ENCODE measurements at places on chromosomes 13 and 19. TPM values are rescaled to one million over a fixed set of nuclear protein-coding genes. Genes with fewer than 3 reads are reported as not detected.

The ARRDC5 gene
- polyA plus RNA-seq = not detected

The ACP7 gene
- polyA plus RNA-seq = not detected

The ZNF724 gene
- 0.58 TPM for polyA plus RNA-seq

The LONP1 gene
- 25.5 TPM for polyA plus RNA-seq

The SLC25A41 gene
- 0.38 TPM for polyA plus RNA-seq

The ANGPTL8 gene
- not detected for polyA plus RNA-seq

The NDUFA7 gene
- 63.7 TPM for polyA plus RNA-seq

The CIRBP gene
- 1,254 TPM for polyA plus RNA-seq

The SLITRK5 gene
- polyA plus RNA-seq = 0.22 TPM

The GNA15 gene
- 1.9 TPM for polyA plus RNA-seq

The PSPN gene
- 1.2 TPM for polyA plus RNA-seq

The PSG6 gene
- polyA plus RNA-seq = not detected

The GARIN5A gene
- polyA plus RNA-seq = 0.47 TPM

The GRIK5 gene
- polyA plus RNA-seq = 5.3 TPM

The CEACAM21 gene
- 11.4 TPM for polyA plus RNA-seq

The RNF225 gene
- not detected for polyA plus RNA-seq

The IQCN gene
- polyA plus RNA-seq = 2.5 TPM

The GPR180 gene
- polyA plus RNA-seq = 3.1 TPM

The KLK6 gene
- not detected for polyA plus RNA-seq

The KBTBD6 gene
- polyA plus RNA-seq = 3.7 TPM

The CYP2F1 gene
- polyA plus RNA-seq = not detected

The ATF5 gene
- 17.3 TPM for polyA plus RNA-seq

The TPRX1 gene
- polyA plus RNA-seq = not detected

The STXBP2 gene
- 25.0 TPM for polyA plus RNA-seq

The MYO1F gene
- polyA plus RNA-seq = 4.0 TPM

The MIA gene
- 1.9 TPM for polyA plus RNA-seq

The PSG4 gene
- polyA plus RNA-seq = not detected

The SIGLEC5 gene
- polyA plus RNA-seq = not detected

The AZU1 gene
- 0.11 TPM for polyA plus RNA-seq

The POU4F1 gene
- not detected for polyA plus RNA-seq

The SLC7A1 gene
- 7.8 TPM for polyA plus RNA-seq

The MCEMP1 gene
- polyA plus RNA-seq = 0.06 TPM

The ATP12A gene
- not detected for polyA plus RNA-seq

The CACNA1A gene
- polyA plus RNA-seq = 0.85 TPM

The FGF21 gene
- not detected for polyA plus RNA-seq

The SF3A2 gene
- 13.7 TPM for polyA plus RNA-seq

The CEACAM20 gene
- polyA plus RNA-seq = not detected

The NPAS1 gene
- 0.31 TPM for polyA plus RNA-seq

The ZNF730 gene
- polyA plus RNA-seq = 0.54 TPM

The ADAT3 gene
- polyA plus RNA-seq = 2.3 TPM

The OLFM2 gene
- polyA plus RNA-seq = 4.0 TPM

The ATP4A gene
- polyA plus RNA-seq = 0.02 TPM

The SMIM44 gene
- not detected for polyA plus RNA-seq

The LCP1 gene
- polyA plus RNA-seq = 5.7 TPM

The PRRG2 gene
- polyA plus RNA-seq = 0.75 TPM

The PCSK4 gene
- not detected for polyA plus RNA-seq

The VSTM1 gene
- polyA plus RNA-seq = not detected

The FRY gene
- polyA plus RNA-seq = 19.4 TPM

The TMEM161A gene
- 28.1 TPM for polyA plus RNA-seq

The SPRED3 gene
- 0.60 TPM for polyA plus RNA-seq

The P2RY11 gene
- 2.1 TPM for polyA plus RNA-seq

The RPL28 gene
- polyA plus RNA-seq = 2,645 TPM

The CD320 gene
- polyA plus RNA-seq = 34.3 TPM

The EDNRB gene
- polyA plus RNA-seq = 4.9 TPM

The TICAM1 gene
- 2.5 TPM for polyA plus RNA-seq

The CLC gene
- not detected for polyA plus RNA-seq
